Activated T-cell treated with anti-CD3 and anti-CD28 coated beads for 1 hour (primary cell): ENCODE measurements at places on chromosomes 6 and 20.

DNA sequence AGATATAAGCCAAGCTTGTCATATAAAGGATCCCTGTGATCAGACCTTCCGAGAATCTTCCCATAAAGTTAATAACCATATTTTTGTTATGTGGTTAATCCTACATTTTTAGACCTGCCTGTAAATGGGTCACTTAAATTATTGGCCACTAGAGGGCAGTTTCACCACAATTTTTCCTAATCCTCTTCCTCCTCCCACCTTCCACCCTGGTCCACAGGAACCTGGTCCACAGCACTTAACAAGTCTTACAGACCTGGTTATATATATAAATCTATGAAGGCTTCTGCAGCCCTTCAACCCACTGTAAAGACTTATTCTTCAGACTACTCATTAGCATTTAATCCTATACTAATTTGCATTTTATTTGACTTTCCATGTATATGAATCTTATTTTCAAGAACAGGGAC is 28.3 kb downstream of the MRS2 start:
- no peak for DNase-seq

DNA sequence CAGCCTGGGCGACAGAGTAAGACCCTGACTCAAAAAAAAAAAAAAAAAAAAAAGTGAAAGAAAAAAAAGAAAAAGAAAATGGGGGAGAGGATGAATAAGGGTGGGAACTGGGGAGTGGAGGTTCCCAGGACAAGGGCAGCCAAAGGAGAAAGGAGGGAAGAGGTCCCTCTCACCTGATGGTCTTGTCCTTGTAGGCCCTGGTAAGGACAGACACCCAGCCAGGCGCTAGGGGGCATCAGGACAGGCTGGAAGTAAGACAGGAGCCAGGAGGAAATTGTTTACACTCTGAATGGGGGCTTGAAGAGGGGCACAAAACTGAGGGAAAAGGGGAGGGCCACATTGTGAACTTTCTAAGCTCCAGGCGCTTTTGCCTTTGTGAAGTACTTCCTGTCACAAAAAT is 2.3 kb upstream of the ALDH5A1 start:
- no peak for DNase-seq

- no peak for DNase-seq
Observed at GRCh38 chr6:37022135-37022863, 16.8 kb downstream of the FGD2 start.

DNA sequence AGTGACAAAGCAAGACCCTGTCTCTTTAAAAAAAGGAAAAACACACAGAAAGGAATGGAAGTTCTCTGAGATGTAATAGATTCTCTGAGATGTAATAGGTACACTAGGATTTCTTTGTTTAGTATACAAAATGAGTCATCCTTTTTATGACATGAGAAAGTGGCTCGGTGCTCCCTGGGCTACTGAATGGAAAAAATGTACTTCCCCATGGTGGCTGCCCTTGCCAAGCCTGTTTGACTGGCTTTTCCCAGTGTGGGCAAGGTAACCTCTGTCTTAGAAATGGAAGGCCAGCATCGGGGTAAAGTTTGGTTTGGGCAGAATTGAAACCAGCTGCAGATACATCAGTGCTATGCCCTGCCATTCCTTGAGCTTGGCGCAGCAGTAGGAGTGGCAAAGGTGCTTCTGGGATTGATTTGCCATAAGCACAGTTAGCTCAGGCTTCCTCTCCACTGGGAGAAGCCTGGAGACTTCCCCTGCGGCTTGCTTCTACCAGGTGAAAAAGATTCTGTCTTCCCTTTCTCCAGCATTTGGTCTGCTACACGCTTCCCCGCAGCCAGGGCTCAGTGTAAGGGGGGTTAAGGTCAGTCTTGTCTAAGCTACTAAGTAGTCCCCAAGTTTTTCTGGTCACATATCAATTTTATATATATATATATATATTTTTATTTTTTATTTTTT is 24.5 kb downstream of the ARFGEF2 start:
- DNase-seq: no peak

GRCh38 chr6:165439928-165440554 is 130.6 kb upstream of the C6orf118 start:
- DNase-seq: no peak

- no peak for DNase-seq
Observed at GRCh38 chr6:1424306-1424927, 35.0 kb downstream of the FOXF2 start.

GRCh38 chr6:54135665-54136369 is 24.6 kb downstream of the MLIP start:
- no peak for DNase-seq

DNA sequence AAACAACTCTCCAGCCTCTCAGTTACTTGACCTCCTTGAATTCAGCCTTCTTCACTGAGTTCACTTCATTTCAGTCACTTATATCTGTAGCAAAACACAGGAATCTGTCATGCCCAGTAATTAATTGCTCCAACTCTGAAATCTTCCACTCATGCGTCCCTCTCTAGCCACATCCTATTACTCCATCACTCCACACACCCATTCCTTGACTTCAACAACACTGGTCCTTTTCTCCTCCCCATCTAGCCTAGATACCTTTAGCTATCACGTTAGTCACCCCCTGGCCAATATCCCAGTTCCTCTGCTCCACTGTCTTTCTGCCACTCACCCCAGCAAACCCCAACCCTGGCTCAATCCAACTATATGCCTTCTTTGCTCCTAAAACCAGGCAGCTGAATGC is 7.7 kb downstream of the ZHX3 start:
- DNase-seq: no peak

DNA sequence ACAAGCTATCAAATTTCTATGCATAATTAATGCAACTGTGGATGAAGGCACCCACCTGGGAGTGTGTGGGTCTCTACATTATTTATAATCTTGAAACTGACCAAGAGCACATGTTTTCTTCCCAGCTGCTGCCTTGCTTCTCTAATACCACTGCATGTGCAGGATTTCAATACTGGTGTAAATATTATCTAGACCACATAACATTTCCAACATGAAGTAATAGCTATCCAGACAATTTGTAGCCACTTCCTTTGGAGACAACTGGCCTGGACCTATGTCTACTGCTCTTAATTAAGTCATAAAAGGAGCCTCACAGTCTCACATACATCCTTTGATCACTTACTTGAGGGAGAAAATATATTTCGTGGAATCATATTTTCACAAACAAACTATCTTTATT is 180.7 kb downstream of the HIVEP2 start:
- DNase-seq: no peak

DNA sequence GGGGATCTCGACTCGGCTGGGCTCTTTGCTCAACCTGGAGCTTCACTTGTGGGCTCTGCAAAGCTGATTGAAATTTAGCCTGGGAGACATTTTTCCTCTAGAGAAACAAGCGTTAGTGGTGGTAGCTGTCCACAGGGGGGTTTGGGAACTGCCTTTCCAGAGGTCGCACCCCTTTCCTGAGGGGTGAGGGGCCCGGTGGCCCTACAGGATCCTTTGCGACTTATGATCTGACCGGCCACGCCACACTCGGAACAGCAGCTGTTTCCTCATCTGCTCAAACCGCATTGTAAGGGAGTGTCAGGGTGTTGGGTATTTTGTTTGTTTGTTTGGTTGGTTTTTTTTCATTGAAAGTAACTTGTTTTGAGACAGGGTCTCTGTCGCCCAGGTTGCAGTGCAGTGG is 21.0 kb downstream of the PNLDC1 start:
- no peak for DNase-seq

DNA sequence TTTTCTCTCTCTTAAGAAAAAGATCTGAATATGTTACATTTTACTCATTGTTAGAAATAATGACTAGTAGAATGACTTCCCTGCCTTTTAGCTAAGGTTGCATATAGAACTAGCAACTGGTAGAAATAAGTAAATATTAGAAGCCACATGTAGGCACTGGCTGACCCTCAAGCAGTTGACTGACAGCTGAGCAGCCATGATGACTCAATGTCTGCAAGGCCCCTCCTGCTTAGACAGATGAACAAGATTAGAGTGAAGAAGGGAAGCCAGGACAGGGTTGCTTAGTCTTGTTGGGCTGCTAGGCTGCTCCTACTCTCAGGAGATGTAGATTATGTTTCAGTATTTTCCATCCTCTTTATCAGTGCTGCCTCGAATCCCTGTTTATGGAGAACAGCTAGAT is 6.5 kb downstream of the MEP1A start:
- no peak for DNase-seq

GRCh38 chr20:53503517-53503919 is 90.1 kb downstream of the ZNF217 start:
- DNase-seq: no peak
